ENCODE measurements at places on chromosomes 7 and 10. TPM values are rescaled to one million over a fixed set of nuclear protein-coding genes. Genes with fewer than 3 reads are reported as not detected.

GJD4 gene
- total RNA-seq, result not detected

- DNase-seq, result peak; percentile 13
Measured at GRCh38 chr7:13641714-13642113, 347.8 kb downstream of the ETV1 start.

DNA sequence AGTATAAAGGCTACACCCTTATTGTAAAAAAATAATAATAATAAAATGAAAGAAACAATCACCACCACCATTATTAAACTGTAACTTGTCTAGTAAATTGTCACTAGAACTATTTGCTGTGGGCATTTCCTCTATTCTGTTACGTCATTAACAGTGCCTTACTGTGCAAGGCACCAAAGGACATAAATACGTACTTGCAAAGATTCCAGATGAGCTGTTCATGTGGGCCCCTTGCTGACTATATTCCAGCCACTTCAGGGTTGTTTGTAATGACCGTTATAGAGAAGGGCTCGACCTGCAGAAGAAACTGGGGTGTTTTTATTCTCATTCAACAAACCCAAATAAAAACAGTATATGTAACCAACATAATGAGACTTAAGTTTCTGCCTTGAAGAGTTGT is 60.4 kb downstream of the KLRG2 start:
- DNase-seq, result no peak

DNA sequence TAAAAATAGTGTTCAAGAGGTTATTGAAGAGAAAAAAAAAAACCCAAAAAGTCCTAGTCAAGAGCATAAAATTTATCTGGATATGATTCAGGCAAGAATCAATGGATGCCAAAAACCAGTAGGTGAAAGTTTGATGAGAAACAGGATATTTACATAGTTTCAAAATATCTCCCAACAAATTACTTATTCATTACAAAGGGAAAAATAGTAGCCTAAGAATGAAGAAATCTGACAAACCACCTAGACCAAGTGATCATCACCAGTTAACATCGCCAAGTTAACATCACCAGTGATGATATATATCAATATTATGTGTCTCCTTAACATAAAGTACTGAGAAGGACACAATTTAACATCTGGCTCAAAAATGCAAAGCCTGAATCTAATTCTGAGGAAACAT is 85.2 kb downstream of the RNLS start:
- no peak for DNase-seq

DNA sequence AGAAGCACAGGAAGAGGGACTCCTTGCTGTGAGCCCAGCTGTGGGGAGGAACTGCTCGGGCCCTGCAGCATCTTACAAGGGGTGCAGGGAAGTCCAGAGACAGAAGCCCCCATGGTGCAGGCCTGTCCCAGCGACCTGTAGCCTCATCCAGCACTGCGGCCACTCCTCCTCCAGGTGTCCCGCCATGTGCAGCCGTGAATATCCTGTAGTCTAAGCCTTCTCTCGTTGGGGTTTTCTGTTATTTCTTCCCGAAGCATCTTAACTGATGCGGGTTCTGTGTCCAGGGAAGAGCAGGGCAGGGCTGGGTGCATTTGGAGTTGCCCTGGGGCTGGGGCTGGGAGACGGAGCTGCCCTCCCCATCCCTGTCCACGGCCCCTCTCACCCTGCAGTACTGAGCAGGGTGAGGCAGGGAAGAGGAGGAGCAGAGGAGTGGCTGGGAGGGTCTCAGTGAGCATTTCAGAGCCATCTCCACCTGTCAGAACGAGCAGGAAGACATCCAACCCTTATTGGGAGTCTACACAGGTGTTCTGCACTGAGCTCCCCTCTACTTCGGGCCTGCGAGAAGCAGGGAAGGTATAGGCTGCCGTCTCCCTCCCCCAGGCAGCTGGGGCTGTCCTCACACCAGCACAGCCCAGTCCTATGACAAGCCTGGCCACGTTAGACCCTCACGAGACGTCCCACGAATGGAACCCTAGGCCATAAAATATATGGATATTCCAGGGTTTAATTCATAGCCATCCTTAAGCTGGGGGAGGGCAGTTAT is 494.5 kb downstream of the DNAJB6 start:
- DNase-seq, result no peak

DNA sequence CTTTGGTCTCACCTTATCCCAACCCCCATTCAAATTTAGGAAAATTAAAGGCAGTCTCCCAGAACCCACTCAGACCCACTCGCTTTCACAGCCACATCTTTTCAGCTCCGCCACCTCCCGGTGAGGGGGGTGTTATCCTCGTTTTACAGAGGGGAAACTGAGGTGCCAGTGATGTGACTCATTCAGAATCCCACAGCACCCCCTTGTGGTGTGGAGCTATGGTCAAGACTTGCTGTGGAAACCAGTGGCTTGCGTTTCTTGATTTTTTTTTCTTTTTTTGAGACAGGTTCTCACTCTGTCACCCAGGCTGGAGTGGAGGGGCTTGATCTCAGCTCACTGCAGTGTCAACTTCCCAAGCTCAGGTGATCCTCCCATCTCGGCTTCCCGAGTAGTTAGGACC is 27.6 kb downstream of the SLC35G1 start:
- DNase-seq, result peak; percentile 13

GRCh38 chr7:84591897-84592296 is 397.3 kb upstream of the SEMA3A start:
- no peak for DNase-seq

DNA sequence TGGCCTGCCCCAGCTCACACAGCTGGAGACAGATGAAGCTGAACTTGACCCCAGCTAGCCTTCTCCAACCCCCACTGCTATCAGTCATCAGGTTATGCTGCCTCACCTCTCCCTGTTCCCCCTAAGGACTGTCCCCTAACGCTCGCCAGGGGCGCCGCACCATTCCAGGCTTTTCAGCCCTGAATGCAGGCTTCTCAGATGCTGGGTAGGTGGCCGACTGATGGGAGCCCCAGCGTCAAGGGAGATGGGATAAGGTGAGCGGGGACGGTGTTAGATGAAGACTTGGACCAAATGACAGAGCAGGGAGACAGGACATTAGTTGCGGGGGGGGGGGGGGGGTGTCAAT is 15.8 kb upstream of the OPALIN start:
- no peak for DNase-seq

DNA sequence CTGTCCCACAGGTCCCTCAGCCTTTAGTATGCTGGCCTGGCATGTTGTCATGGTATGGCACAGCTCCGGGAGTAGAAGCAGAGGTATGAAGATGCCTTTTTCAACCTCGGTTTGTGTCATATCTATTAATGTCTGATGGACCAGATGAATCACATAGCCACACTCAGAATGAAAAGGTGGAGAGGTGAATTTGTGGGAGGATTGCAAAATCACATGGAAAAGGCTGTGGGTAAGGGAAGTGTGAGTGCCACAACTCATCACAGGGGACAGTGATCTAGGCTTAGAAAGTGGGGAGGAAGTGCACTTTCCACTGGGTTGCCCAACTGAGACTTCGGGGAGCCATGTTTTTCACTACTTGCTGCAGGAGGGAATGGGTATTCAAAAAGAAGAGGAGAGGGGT is 190.7 kb downstream of the WDR11 start:
- no peak for DNase-seq

TAS2R60 gene
- not detected for total RNA-seq

- no peak for DNase-seq
Measured at GRCh38 chr7:132609906-132610520, 33.7 kb upstream of the PLXNA4 start.

- no peak for DNase-seq
Measured at GRCh38 chr7:79241288-79242060, 212.0 kb downstream of the MAGI2 start.

GRCh38 chr10:32795598-32796183 is 162.3 kb downstream of the ITGB1 start:
- DNase-seq, result no peak

DNA sequence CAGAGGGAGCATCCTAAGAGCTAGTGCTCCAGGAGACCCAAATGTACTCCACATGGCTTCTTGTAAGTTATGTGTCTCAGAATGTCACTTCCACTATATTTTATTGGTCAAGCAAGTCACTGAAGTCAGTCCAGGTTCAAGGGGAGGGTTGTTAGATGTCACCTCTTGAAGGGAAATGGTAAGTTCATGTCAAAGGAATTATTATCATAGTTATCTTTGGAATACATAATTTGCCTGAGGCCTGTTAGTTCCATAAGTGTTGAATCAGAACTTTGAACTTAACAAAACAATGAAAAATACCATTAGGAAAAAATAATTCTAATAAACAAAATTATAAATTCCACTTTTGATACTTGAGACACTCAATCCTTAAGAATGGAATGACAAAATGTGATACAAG is 30.6 kb downstream of the STAM start:
- no peak for DNase-seq

IFIT1B gene
- not detected for total RNA-seq

DNA sequence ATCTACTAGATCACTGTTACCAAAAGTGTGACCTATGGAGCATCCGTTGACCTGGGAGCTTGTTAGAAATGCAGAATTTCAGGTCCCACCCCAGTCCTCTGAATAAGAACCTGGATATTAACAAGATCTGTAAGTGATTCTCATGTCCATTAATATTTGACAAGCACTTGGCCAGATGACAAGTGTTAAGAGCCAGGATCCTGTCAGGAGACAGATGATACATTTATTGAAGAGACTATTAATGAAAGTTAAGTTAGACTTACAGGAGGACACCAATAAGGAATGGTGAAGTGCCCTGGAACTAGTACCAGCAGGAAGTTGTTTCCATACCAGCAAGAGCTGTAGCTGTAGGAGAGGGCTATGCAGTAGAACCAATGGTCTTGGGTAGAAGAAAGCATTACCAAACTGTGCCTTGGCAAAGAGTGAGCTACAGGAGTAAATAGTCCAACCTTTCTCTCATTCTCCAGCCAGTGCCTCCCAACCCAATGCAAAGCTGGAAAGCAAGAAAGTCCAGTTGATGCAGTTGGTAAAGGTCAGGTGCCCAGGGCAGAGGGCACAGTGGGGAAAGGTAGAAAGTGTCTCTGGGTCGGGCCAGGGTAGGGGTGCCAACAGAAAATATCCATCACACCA is 35.3 kb upstream of the ADD3 start:
- no peak for DNase-seq

DNA sequence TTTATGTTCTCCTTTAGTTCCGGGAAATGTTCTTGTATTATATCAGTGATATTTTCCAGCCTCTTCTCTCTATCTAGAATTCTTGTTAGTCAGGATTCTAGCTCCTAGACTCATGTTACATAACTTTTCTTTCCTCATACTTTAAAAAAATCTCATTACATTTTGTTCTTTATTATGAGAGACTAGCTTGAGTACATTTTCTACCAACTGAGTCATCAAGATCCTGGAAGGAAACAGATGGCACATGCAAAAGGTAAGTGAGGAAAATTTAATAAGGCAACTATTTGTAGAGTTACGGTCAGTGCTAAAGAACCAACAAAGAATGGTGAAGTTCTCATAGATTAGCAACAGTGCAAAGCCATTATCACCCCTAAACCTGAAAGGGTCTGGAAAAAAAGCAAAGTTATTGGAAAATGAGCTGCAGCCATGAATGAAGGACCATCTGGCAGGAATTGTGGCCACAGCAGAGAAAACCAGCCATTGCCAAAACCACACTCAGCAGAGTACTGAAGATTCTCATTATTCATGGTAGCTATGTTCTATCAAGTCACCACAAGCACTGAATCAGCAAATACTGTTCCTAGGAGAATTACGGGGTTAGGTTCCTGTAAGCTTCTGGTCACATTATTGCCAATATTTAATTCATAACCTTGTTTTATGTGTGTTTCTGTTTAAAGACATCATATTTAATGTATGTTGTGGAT is 98.3 kb upstream of the C7orf33 start:
- DNase-seq, result no peak

STEAP1 gene
- total RNA-seq, result 12.7 TPM

GRCh38 chr7:44262031-44262430 is 61.3 kb downstream of the YKT6 start:
- no peak for DNase-seq

- DNase-seq, result no peak
Measured at GRCh38 chr10:62199584-62199983, 69.1 kb downstream of the RTKN2 start.

DNA sequence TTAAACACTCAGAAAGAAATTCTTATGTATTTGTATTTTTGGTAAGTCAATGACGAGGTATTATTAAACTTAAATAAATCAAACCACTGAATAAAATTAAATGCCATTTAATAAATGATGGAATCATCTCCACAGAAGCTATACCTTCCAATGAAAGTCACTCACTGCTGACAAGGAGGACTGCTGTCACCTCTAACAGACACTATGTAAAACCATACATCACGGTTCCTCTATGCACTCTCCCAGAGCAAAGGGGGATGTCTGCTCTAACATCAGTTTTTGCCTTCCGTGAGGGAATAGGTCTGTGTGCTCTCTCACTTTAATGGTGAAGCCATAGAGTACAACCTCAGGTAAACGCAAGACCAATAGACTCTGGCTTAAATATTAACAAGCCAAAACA is 99.7 kb upstream of the DDC start:
- DNase-seq, result no peak

NEUROD6 gene
- not detected for total RNA-seq

DNA sequence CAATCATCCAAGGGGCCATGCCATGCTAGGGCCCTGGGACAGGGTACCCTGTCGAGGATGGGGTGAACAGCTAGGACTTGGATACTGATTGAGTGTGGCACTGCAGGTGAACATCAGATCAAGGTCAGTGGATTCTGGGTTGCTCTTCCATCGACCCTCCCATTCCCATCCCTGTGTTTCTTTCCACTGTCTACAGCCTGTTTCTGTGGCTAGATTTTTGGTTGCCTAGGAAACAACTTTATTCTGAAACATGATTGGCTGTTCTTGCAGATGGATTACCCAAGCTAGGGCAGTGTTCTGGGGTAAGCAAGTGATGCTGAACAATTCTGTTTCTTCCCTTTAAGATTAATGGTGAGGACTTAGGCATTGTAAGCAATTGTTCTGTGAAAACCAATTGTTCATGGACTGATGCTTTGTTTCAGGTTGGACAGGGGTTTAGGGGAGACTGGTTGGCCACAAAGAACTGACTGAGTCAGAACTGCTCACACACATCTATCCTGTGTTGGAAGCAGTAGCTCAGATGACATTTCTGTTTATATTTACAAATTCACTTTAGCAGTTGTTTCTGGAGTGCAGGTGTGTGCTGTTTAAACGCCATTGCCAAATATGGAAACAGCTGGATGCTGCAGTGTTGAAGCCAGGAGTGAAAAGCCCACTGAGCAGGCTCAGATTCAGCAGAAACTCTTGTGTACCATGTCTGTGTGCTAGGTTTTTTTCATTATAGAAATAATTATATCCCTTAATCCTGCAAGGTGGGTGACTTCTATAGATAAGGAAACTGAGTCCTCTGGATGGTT is 102.3 kb upstream of the BTBD16 start:
- no peak for DNase-seq

CDK6 gene
- 32.6 TPM for total RNA-seq

Measured in body of pancreas (tissue), 4 donors.